Non-pigmented ciliary epithelial cell (primary cell): ENCODE measurements at places on chromosomes 12 and 14.
A peak's percentile ranks its signal among the peaks of the same experiment; 100 is the strongest.

DNA sequence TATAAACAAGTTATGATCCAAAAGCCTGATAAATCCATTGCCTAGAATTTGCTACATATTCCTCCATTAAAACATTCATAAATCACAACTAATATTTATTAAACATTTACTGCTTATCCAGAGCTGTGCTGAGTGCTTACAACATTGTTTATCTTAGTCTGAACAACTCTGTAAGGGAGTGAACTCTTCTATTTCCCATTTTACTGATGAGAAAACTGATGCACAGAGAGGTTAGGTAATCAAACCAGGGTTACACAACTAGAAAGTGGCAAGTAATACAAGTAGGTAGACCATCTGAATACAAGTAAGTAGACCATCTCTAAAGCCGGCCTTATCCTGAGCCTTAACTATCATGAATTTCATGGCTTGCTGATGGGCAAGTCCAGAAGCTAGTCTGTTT is 39.5 kb downstream of the WASHC3 start:
- DNase-seq, result no peak

DNA sequence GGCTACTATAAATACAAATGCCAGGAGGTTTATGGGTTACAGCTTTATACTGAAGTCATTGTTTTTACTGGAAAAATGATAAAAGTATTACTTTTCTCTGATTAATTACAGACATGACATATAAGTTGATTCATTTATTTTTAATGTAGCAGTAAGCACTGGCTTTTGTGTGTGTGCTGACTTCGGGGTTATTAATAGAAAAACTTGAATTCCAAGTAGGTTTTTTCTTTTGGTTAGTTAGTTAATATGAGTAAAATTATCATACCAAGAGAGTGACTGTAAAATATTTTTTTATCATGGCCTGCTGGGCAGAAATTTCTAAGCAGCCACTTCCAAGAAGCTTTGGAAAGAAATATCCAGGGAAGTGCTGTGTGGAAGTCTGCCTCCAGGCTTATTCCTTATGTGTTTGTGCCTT is 56.4 kb downstream of the IFT81 start:
- DNase-seq, result no peak

DNA sequence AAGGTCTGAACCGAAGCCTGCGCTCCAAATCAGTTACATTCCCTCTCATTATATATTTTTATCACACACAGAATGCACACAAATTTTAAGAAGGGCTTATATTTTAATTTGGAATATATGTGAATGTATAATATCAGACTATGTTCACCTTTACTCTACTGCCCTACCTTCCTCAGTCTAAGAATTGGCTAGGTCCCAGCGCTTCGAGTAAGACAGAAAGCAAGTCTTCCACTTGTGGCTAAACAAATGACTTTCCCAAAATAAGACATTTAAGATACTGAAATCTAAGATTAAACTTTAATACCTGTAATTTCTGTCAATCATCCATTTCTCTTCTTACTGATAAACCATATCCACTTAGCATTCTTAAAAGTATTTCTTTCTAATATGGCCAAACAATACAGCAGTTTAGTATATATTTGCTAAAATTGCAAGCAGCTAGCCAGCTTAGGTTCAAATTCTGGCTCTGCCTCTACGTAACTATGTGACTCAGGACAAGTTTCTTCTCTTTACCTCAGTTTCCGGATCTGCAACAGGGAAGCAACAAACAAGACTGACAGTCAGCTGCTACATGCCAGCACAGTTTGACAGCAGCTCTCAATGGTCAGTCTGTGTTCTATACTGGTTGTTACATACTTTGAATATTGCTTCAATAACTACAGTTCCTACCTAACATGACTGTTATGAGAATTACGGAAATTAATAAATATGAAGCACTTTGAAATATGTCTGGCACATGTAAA is 2.0 kb downstream of the INTS13 start:
- no peak for DNase-seq

- peak; percentile 95 for DNase-seq
Observed at GRCh38 chr14:51304941-51305340, 64.9 kb downstream of the TMX1 start.

DNA sequence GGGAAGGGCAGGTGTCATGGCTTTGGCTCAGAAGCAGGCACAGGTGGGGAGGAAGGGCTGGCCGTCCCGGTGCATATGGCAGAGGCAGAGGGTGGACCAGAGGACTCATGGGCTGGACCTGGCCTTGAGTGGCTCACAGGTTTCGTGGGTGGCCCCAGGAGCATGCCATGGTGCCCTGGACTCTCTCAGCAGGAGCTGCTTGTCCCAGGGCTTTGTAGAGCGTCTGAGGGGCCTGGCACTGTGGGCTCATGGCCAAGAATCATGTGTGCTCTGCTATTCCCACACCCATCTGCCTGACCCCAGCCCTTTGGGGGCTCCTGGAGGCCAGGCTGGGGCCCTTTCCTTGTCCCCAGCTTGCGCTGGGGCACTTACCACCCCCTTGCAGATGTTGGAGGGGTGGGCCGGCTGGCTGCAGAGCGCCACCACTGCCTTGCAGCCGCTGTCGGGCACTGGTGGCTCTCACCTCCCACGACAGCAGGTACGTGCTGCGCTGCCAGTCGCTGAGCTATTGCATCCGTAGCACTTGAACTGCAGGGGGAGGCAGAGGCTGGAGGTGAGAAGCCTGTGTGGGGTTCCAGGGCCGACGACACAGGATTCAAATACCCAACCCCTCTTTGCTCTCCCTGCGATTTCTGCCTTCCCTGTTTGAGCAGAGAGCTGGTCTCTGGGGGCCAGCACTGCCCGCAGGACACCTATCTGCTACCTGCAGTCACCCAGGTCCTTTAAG is 187.4 kb upstream of the PRMT8 start:
- DNase-seq, result no peak

- DNase-seq, result no peak
Observed at GRCh38 chr14:29857551-29857950, 70.1 kb downstream of the PRKD1 start.

GRCh38 chr12:81757731-81758365 is 1.3 kb downstream of the PPFIA2 start:
- DNase-seq, result no peak
